ENCODE measurements at places on chromosomes 16 and 17.

DNA sequence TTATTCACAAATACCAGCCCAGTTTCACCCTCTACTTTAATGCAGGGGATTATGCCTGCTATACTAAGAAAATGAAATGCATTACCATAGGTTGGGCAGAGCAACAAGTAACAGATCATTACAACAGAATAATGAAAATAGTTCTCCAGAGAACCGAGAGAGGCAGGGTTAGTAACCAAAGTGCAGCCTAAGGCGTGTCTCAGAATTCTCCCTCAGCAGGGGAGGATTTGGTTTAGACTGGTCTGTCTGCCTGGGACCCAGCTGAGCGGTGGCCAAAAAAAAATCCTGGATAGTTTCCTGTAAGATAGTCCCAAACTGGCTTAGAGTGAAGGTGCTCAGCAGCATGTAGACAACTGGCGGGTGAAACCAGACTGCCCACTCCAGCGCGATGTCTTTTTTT lies 30.8 kb upstream of the ADCY7 start:
- H3K36me3 ChIP-seq = no peaks in the 10 kb centered on the region
- peaks cover 5% of the 10 kb centered on the region for H3K27me3 ChIP-seq
- DNase-seq = no peak
- H3K4me1 ChIP-seq = peaks cover 36% of the 10 kb centered on the region
- H3K27ac ChIP-seq = peak overlapping the region; percentile 34
- no peak overlapping the region for H3K4me3 ChIP-seq

DNA sequence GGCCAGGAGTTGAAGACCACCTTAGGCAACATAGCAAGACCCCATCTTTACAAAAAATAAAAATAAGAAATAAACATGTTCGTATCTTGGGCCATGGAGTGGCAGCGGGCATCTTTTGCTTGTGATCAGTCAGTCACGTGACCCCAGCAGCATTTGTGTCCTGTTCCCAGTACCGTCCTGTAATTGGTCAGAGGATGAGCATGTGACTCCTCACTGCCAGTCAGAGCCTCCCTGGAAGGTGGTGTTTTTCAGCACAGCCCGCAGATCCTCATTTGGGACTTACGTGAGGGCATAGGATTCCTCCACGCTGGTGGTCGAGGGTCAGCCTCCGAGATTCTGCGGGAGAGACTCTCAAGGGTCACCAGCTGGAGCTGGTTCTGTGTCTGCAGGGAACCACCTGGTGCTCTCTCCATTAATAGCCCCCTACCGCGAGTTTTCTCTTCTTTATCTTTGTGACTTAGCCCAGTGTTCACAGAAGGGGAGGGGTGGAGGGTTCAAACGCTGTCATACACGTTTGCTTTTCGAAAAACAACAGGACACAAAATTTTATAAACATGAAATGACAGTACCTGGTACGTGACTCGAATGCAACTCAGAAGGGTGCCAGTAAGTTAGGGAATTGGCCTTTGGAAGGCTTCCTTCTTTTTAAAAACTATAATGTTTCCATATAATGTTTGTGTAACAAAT lies 17.2 kb downstream of the MRC2 start:
- H3K4me1 ChIP-seq = peaks cover 43% of the 10 kb centered on the region
- peak; percentile 50 for DNase-seq
- H3K27ac ChIP-seq = peak overlapping the region; percentile 76
- no peak overlapping the region for H3K4me3 ChIP-seq
- H3K36me3 ChIP-seq = peaks cover 5% of the 10 kb centered on the region

DNA sequence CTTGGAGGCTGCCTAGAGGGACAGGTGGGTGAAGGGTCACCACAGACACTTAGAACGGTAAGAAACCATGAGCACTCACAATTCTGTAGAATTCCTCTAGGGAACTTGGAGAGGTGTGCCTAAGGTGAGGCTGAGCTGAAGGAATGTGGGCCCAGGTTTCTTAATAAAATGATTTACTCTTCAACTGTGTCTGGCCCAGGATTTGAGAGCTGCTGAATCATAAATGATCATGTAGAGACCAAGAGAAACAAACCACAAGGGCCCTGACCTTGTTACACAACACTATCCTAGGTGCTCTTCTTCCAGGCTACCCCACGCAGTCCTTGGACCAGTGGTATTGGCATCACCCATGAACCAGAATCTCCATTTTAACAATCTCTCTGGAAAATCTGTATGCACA lies 27.7 kb downstream of the ZNF18 start:
- no peak overlapping the region for H3K27ac ChIP-seq
- H3K4me3 ChIP-seq = no peak overlapping the region
- H3K27me3 ChIP-seq = no peaks in the 10 kb centered on the region
- peaks cover 28% of the 10 kb centered on the region for H3K36me3 ChIP-seq

- no peak overlapping the region for H3K4me3 ChIP-seq
- no peak for DNase-seq
- peak overlapping the region; percentile 32 for H3K27ac ChIP-seq
Observed at GRCh38 chr17:50918071-50918932, 52.1 kb upstream of the TOB1 start.

DNA sequence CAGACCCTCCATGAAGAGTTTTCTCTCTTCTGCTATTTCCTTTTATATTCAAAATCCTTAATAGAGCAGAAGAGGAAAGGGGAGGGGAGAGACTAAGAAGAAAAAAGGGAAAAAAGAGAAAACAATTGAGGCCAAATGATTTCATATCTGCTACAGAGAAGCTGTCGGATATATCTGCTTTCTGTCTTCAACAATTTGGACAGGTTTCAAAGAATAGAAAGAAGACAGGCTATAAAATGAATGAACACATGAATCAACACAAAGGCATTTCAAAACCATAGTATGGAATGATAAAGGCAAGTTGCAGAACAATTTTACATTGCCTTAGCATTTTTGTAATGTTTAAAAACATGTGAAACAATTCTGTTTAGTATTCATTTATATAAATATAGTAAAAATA lies 4.7 kb upstream of the CMTR2 start:
- peaks cover 24% of the 10 kb centered on the region for H3K27me3 ChIP-seq
- H3K4me3 ChIP-seq = no peak overlapping the region

DNA sequence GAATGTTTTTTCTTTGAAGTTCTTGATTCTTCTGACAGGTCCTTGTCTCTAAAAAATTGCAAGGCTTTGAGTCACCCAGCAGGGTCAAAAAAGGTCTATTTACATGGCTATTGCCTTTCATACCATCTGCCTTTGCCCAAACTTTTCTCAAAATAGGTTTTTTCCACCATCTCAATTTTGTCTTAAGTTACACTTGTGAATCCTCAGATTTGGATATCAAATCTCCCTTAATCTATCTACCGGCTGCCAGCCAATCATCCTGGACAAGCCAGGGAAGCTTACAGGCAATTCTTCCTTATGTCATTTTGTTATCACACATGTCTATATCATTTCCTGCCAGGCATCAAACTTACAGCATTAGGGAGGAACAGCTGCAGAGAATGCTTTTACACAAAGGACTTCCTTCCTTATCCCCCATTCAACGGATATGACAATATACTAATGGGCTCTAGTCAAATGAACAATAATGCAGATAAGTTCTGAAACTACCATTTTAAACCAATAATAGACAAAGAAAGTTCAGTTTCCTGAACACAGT lies 104.1 kb upstream of the CORO6 start:
- H3K36me3 ChIP-seq = peaks cover 9% of the 10 kb centered on the region
- H3K4me3 ChIP-seq = no peak overlapping the region
- H3K27ac ChIP-seq = peak overlapping the region; percentile 69
- peaks cover 33% of the 10 kb centered on the region for H3K4me1 ChIP-seq
- H3K27me3 ChIP-seq = no peaks in the 10 kb centered on the region

DNA sequence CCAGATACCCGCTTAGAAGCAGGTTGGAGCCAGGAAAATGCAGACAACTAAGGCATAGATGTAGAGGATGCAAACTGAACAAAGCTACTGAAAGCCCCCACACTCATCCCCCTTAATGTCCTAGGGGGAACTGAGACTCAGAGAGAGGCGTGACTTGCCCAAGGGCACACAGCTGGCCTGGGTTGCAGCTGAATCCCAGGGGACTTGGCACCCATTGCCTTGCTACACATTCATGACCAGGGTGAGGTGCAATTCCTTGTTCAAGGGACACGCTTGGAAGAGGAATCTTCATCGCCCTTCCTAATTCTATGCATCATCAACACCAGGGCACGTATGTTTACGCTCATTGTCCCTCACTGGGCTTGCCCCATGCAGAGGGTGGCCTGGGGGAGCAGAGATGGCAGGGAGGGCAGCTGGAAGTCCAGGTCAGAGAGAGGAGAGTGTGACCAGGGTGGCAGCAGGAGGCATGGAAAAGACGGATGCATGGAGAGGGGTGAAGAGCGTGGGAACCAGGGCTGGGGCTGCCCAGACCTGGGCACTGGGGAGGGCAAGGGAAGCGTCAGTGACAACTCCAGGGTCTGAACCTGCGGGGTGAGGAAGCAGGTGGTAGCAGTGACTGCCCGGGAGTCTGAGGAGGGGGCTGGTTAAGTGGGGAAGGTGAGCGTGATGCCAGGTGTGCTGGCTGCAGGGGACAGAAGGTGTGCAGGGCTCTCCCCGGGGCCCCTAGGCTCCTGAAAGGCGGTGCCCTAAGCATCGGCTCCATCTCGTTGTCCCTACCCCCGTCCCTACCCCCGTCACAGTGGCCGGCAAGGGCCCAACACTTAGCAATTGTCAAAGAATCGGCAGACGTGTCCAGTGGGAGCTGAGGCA lies 267.1 kb upstream of the TNRC6C start:
- no peak overlapping the region for H3K4me3 ChIP-seq
- H3K36me3 ChIP-seq = no peaks in the 10 kb centered on the region
- H3K4me1 ChIP-seq = peaks cover 2% of the 10 kb centered on the region
- peak overlapping the region; percentile 43 for H3K27ac ChIP-seq

DNA sequence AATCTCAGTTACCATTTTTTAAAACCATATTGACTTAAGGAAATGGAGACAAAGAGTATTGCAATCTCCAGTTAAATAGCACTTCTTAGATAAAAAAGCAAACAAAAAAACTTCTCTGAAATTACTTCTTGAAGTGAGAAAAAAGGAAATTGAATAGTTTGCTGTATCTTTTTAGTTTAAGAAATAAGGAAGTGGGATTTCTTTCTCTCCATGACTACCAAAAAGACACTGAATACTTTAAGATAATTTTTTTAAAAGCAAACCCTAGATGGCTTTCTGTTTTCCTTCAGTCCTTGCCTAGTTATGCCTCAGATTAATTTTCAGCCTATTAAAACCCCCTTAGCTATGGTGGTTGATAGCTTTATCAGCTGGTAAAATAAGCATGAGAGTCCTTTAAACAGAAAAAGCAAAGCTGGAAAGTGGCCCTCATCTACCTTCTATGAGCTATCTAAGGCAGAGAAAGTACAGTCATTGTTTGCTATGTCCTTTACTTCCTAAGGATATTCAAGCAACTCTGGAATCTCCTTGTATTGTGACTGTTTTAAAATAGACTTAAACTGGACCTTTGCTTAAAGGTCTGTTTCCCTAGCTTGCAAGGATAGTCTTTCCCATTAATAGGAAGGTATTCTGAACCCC lies 28.6 kb downstream of the TPPP3 start:
- no peaks in the 10 kb centered on the region for H3K4me1 ChIP-seq
- no peak for DNase-seq
- H3K27ac ChIP-seq = no peak overlapping the region
- H3K36me3 ChIP-seq = no peaks in the 10 kb centered on the region
- H3K27me3 ChIP-seq = peaks cover 26% of the 10 kb centered on the region

DNA sequence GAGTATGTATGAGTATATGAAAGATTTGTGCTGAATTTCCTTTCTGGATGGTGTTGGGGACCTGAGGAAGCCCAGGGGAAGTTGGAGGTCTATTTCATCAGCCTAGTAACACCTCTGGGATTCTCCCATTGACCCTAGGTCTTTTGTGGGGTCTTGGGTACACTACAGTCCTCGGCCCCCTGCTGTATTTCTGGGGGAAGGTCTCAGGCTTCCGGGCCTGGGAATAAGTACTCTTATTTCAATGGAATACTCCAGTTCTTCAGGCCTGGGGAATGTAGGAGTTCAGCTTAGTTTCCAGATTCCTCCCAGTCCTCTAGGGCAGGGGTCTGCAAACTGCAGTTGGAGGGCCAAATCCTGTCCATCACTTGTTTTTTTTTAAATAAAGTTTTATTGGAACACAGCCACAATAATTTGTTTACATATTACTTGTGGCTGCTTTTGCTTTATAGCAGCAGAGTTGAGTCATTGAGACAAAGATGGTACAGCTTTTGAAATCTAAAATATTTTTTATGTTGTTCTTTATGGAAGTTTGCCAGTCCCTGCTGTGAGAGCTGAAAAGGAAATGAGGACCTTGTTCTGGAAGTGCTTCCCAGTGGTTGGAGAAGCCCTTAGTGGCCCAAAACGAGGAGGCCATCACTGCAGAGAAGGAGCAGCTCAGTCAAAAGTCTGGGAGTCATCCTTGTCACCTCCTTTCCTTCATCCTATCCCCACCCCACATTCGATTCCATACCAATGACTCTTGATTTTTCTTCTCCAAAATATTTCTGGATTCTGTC lies 142.5 kb upstream of the HS3ST2 start:
- H3K4me1 ChIP-seq = no peaks in the 10 kb centered on the region
- H3K27ac ChIP-seq = no peak overlapping the region
- no peak for DNase-seq
- no peak overlapping the region for H3K4me3 ChIP-seq

DNA sequence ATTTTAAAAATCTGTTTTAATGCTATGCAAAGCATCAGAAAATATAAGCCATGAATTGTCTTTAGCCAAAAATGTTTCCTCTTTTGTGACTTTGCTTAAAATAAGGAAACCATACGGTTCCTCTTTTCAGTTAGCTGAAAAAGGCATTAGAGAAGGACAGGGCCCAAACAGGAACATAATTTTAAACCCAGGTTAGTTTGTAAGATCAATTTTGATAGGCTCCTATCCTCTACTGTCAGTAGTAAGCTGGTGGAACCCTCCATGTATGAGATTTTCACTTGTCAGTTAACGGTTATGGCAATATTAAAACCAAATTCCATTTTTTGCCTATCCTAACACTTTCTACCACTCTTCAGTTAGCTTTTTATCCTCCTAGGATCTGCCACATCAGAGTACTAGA lies 4.3 kb downstream of the EVI2B start:
- H3K4me3 ChIP-seq = no peak overlapping the region
- peaks cover 12% of the 10 kb centered on the region for H3K4me1 ChIP-seq
- DNase-seq = no peak
- H3K27me3 ChIP-seq = no peaks in the 10 kb centered on the region
